Activated B cell treated with CpG ODN at 0.5 μM for 24 hours (primary cell): ENCODE measurements at places on chromosomes 6 and 20. TPM values are rescaled to one million over a fixed set of nuclear protein-coding genes. Genes with fewer than 3 reads are reported as not detected.

Gene FERMT1
- 0.56 TPM in 1 of 2 replicates, not detected in the other for total RNA-seq

Gene NEURL2
- 1.1 and 2.0 TPM in 2 replicates for total RNA-seq

Gene BNIP5
- total RNA-seq, result 0.10 and 0.11 TPM in 2 replicates

Gene BPI
- not detected in 2 replicates for total RNA-seq

DNA sequence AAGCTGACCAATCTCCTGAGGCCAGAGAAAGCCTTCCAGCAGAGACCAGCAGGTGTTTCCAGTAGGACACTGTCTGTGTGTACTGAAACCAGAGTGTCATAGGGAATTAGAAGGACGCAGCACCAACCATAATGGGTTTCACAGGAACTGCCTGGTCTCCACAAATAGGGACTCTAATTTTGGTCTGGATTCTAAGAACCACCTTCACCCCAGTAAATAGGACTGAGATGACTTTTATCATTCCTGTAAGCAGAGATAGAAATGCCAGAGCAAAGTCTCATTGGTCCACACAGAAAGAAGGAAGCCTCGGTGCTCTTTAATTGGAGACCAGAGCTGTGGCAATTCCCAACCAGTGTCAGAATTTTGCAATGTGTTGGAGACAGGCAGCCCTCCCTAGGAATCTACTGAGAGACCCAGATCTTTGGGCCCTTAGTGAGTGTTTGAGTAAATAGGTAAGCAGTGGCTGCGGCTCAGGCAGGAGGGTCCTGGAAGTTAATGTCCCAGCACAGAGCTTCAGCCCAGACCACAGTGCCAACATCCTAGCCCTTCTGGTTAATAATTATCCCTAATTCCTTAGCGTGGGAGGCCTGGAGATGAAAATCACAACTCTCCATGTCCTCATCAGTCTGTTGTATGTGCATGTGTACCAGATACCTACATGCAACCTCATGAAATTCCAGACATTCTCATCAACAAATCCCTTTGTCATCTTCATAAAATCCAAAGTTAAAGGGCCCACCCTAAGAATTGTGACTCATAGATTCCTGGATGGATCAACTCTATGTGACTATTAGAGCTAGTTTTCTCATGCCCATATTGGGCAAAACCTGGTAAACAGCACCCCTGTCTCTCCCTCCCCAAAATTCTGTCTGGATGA lies 81.2 kb downstream of the UNC5CL start:
- no peak for DNase-seq

DNA sequence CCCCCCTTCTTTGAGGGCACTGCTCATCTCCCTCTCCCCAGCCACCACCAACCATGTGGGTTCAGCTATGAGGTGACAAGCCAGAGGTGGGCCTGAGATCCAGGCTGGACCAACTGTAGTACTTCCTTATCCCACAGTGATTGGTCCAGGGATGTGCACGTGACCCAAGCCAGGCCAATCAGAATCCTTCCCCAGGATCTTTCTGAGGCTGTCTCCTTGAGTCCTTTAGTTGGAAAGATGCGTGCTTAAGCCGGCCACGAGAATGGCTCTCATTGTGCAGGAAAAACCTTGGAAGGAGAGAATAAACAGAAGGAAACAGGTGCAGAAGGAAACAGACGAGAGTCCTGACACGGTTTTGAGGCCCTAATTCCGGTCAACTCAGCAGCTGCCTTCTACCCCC lies 39.2 kb downstream of the ZC3H12D start:
- DNase-seq, result no peak

DNA sequence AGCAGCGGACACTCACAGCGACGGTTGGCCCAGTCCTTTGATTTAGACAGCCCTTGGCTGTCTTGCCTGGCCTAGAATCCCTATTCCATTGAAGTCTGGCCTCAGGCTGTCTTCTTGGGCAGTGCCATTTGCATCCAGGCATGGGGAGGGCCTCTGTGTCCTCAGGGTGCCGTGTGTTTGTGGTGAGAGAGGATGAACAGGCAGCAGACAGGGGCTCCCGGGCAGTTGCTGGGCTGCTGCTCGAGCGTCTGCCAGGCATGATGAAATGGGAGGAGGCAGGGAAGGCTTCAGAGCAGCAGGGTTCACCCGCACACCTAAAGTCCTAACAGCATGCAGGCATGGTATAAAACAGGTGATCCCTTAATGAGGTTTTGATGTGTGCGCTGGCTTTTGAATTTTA lies 126.9 kb downstream of the SOBP start:
- no peak for DNase-seq

GRCh38 chr6:119138906-119139541 lies 60.6 kb upstream of the FAM184A start:
- DNase-seq, result no peak

DNA sequence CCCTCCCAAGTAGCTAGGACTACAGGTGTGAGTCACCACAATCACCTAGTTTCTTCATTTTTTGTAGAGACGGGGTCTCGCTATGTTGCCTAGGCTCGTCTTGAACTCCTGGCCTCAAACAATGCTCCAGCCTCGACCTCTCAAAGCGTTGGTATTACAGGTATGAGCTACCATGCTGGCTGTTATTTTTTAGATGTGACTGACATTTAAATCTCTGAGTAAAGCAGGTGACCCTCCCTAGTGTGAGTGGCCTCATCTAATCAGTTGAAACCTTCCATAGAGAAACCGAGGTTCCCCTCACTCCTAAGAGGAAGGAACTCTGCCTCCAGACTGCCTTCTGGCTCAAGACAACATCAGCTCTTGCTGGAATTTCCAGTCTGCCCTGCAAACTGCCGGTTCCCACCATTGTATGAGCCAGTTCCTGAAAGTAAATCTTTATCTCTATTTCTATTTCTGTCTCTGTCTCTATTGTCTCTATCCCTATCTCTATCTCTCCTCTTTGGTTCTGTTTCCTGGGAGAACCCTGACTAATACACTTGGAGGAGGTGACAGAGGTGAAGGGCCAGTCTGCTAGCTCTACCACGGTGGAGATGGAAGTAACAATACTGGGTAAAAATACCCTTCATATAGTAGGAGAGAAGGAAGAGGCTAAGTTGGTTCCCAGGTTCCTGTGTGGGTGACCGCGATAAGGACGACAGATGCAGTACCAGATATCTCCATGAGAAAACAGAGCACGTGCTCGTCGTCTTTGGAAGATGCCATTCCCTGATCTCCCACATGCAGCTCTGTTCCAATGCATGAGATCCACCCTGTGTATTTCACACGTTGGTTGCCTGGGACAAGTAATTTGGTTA lies 81.0 kb downstream of the MYB start:
- no peak for DNase-seq

DNA sequence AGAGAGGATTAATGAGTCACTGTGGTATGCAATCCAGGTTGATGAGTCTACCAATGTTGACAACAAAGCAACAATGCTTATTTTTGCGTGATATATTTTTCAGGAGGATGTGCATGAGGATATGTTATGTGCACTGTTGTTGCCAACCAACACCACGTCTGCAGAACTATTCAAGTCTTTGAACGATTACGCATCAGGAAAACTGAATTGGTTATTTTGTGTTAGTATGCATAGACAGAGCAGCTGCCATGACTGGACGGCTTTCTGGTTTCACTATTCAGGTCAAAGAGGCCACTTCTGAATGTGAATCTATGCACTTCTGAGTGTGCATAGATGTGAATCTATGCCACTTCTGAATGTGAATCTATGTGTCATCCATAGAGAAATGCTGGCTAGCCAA lies 134.0 kb upstream of the GRIK2 start:
- no peak for DNase-seq

GRCh38 chr6:125099211-125100073 lies 54.1 kb upstream of the TPD52L1 start:
- DNase-seq, result no peak

DNA sequence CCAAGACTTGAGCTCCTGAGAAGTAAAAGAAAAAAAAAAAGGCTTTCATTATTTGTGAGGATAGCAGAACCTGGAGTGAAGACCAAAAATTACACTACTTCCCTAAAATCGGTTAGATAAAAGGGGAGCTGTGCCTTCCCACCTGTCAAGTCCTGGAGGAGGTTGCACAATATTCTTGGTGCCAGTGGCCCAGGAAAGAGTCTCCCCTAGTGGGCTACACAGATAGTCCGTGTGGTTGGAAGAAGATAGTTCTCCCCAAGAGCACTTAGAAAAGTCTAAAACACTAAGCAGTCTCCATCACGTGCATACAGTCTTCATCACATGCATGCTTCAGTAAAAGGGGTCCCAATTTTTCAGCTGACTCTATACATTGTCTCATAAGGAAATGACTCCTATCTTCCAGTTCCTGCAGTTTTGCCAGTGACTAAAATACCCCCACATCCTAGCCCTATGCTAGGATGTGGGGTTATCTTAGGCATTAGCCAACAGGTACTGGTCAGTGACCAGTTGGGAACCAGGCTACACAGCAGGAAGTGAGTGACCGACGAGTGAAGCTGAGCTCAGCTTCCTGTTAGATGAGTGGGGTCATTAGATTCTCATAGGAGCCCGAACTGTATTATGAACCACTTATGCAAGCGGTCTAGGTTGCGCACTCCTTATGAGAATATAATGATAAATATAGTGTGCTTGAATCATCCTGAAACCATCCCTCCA lies 199.5 kb upstream of the FAM83B start:
- no peak for DNase-seq

- DNase-seq, result no peak
Observed at GRCh38 chr6:150184850-150185731, 42.2 kb downstream of the PPP1R14C start.

DNA sequence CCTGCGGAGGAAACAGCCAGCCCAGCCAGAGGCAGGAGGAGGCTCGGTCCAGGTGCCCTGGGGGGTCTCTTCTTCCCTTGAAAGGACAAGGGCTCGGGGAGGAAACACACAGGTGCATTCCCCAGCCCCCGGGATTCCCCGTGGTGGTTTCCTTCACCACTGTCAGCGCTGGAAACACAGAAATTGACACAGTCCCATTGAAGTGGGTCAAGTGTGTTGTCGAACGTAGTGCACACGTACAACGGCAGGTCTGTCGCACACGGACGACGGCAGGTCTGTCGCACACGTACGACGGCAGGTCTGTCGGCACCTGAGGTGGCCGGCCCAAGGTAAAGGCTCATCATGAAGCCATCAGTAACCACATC lies 80.9 kb downstream of the DLL1 start:
- no peak for DNase-seq

DNA sequence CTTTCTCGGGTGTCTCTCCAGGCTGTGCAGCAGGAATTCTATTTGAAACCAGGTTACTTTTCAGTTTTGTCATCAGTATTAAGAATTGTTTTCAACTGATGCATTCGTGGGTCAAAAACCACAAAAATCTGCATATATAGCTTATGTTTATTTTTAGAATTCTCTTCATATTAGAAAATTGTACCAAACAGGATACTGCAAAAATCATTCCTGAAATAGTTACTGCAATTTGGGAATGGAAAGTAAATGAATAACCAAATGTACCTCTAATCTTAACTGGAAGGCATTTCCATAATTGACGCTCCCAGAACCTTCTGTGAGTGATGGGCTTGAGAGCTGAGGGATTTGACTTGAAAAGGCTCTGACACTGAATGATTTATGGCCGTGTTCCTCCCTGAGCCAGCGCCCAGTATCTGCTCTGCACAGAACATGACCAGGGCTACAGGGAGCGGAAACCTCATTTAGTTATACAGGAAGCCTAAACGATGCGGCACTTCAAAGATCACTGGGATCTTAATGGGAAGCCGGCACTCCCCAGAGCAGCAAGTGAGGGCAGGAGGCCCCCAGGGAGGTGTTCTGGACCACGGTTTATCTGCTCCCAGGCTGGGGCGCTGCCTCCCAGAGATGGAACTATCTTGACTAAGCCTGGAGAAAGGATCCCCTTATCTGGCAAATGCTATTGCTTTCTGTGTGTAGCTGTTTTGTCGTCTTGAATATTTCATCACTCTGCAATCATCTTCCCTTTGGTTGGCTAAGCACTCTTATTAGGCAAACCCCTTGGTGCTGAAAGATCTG lies 446.0 kb downstream of the QKI start:
- no peak for DNase-seq

DNA sequence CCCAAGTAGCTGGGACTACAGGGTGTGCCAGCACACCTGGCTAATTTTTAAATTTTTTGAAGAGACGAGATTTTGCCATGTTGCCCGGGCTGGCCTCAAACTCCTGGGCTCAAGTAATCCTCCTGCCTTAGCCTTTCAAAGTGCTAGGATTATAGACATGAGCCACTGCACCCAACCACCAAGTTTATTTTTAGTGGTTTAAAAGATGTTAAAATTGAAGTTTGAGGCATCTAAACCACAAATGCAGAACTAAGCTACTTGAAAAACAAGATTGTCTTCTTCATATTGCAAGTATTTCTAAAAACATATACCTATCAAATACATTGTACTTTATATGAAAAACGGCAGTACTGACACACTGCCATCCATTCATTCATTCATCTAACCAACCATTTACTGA lies 31.6 kb downstream of the WASF1 start:
- no peak for DNase-seq
